NCI-H1436 (cell line): ENCODE measurements at places on chromosomes 16 and 17.

- no peak for DNase-seq
These were observed 28.3 kb downstream of the PTRH2 start for GRCh38 chr17:59678918-59679317.

GRCh38 chr16:4060009-4060408 lies 56.2 kb downstream of the ADCY9 start:
- DNase-seq: no peak

GRCh38 chr17:55571095-55571494 lies 59.8 kb upstream of the SMIM36 start:
- no peak for DNase-seq

DNA sequence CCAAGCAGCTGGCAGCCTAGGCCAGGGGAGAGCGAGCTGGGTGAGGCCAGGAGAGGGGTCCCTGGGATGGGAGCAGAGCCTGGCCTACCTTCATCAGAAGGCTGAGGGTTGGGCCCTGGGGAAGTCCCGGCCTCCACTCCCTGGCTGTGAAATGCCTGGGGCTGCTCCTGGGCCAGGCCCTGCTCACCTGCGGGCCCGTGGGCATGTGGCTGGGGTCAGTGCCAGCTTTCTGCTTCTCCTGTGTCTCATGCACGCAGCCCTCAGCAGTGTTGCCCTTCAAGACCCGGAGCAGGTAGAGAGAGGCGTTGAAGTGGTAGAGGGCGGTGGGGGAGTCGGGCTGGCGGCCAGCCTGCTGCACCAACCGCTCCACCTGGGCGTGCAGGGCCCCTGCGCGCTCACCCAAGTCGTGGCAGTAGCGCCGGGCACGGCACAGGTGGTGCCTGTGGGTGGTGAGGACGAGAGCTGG lies 12.4 kb downstream of the MYBBP1A start:
- no peak for DNase-seq

DNA sequence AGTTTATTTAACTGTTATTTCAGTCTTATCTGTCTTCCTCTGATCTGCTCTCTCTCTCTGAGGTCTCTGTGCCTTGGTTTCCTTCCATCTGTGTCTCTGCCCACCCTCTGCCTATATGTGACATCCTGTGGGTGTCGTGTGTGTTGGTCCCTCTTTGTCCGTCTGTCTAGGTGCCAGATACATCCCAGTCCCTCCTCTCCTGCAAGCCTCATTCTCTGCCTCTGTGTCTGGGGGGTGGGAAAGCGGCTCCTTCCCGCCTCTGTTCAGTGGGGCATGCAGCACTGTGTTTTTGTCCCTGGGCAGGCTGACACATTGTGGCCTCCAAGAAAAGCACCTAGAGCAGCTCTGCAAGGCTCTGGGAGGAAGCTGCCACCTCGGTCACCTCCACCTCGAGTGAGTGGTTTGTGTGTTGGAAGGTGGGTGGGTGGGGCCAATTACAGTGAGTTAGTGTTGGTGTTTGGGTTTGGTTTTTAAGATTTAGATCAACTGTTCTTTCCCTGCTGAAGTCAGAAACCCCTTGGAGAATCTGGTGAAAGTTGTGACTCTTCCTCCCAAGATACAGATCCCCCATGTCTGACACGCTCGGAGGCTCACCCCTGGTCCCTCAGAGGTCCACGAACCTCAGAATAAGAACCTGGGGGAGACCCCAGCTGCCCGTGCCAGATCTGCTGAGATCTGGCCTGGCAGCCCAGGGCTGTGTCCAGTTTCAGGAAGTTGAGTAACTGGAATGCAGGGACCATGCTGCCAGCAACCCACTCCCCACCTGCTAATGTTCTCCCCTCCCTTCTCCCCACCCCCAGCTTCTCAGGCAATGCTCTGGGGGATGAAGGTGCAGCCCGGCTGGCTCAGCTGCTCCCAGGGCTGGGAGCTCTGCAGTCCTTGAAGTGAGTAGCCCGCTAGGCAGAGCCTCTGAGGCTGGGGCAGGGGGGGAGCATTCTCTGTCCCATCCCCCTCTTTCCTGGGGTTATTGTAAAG lies 50.9 kb upstream of the CPNE2 start:
- no peak for DNase-seq
